ENCODE measurements at places on chromosomes 12 and 14. TPM values are rescaled to one million over a fixed set of nuclear protein-coding genes. Genes with fewer than 3 reads are reported as not detected.

The NGB gene
- total RNA-seq: not detected

The ANO4 gene
- total RNA-seq: not detected

The PRKD1 gene
- not detected for total RNA-seq

The DHRS2 gene
- total RNA-seq: not detected

GRCh38 chr12:75943730-75944096 lies 87.9 kb downstream of the PHLDA1 start:
- DNase-seq: no peak

- no peak for DNase-seq
Measured at GRCh38 chr12:2826721-2827515, 7.9 kb downstream of the NRIP2 start.

DNA sequence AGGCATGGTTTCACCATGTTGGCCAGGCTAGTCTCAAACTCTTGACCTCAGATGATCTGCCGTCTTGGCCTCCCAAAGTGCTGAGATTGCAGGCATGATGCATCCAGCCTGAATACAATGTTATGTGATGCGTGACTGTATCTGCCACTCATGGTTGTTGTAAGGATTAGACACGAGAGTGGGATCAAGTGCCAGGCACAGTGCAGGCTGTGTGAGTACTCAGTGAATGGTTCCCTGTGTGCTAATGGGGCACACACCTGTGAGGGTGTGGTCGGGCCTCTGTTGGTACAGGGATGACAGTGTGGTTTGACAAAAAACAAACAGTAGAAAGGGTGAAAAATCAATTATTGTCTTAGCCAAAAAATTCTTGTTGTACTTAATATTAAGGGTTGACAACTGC lies 61.8 kb downstream of the TECPR2 start:
- DNase-seq: no peak

GRCh38 chr14:28676479-28676878 lies 90.1 kb upstream of the FOXG1 start:
- no peak for DNase-seq

DNA sequence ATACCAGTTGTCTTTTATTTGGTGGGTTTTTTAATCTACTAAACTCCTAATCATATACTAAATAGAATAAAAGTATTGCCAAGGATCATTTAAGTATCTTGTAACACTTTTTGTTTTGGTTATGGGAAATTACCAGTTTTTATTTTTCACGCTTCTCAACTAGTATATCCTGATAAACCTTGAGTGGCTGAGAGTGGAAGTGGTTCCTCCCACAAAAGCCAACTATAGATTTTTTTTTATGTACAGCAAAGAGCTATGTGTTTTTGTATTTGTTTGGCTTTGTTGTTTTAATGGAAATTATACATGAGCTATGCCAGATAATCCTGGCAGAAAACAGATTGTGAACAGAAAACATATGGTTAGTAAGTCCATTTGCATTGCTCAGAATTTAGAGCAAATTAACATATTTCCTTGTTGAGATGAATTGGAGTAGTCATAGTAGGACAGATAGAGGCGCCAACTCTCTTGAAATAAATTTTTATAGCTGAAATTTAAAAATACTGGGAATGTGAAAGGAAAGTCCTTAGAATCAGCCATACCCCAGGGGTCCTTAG lies 60.9 kb upstream of the PSMA6 start:
- no peak for DNase-seq

GRCh38 chr12:76746516-76746915 lies 17.4 kb upstream of the ZDHHC17 start:
- no peak for DNase-seq
